ENCODE measurements at places on chromosomes 4 and X. TPM values are rescaled to one million over a fixed set of nuclear protein-coding genes. Genes with fewer than 3 reads are reported as not detected.

Gene RAB40AL
- 0.58 TPM for polyA plus RNA-seq

Gene TBX22
- polyA plus RNA-seq: 0.26 TPM

- DNase-seq: no peak
Observed at GRCh38 chr4:82352118-82352824, 21.5 kb downstream of the HNRNPD start.

GRCh38 chr4:155759372-155760252, 791 bp downstream of the GUCY1B1 start:
- DNase-seq: peak; percentile 50

- no peak for DNase-seq
Observed at GRCh38 chr4:6594826-6595355, 19.9 kb downstream of the MAN2B2 start.

DNA sequence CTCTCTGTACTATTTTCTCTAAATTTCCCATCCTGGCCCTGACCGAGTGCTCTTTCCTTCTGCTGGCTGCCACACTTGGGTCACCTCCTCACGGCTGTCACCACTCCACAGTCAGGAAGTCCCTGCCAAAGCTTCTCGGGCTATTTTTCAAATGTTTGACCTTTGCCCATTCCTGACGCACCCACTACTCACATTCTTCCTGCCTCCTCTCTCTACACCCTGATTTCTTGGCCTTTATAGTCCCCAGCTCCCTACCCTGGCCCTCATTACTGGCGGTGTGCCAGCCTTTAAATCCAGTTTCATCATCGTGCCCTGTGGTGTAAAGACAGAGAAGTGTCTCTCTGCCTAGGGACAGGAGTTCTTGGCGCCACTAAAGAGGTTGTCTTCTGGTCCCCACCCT, 46.4 kb upstream of the GATB start:
- no peak for DNase-seq

Gene IBSP
- 0.12 TPM for polyA plus RNA-seq

DNA sequence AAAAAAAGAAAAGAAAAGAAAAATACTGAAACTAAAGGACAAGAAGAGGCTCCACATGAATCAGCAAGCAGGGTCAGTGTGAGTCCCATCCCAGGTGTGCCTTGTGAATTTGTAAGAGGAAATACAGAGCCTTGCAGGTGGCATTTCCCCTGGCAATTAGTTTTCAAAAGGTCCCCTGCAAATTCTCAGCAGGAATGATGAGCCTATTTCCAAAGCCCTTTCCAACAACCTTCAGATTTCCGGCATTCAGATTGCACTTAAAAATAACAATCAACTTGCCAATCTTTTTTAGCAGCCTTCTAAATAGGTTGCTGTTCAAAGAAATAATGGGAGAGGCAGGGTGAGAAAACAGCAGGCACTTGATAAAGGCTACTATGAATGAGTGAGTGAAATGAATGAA, 66.4 kb upstream of the OR13H1 start:
- DNase-seq: no peak

Gene SAGE1
- not detected for polyA plus RNA-seq

Gene SH3D19
- 31.9 TPM for polyA plus RNA-seq

GRCh38 chrX:9184211-9184610, 150.3 kb upstream of the FAM9B start:
- no peak for DNase-seq

DNA sequence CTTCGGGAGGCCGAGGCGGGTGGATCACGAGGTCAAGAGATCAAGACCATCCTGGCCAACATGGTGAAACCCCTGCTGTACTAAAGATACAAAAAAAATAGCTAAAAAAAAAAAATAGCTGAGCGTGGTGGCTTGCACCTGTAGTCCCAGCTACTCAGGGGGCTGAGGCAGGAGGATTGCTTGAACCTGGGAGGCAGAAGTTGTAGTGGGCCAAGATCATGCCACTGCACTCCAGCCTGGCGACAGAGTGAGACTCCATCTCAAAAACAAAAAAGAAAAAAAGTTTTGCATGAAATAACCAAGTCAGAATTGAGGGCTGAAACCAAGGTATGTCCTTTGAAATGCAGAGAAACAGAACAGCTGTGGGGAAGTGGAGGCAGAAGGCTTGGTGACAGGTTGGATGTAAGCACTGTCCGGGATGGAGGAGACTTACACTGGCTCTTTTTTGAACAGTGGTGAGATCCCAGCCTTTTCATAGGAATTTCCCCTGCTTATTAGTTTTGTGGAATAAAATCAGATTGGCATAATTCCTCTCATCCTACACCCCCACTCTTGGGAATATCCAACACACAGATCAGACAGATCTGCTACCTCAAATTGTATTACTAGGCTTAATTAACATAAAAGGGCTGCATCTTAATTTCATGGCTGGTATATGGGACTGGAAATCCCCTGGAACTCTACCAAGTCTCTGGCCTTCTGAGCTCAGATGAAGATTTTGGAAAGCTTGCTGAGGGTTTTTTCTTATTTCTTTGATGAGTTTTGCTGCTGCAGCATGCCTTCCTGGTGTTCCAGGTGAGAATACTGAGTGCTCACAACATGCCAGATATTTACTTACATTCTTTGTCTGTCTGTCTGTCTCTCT, 18.8 kb upstream of the C4orf36 start:
- no peak for DNase-seq

Gene FRG2
- polyA plus RNA-seq: not detected

DNA sequence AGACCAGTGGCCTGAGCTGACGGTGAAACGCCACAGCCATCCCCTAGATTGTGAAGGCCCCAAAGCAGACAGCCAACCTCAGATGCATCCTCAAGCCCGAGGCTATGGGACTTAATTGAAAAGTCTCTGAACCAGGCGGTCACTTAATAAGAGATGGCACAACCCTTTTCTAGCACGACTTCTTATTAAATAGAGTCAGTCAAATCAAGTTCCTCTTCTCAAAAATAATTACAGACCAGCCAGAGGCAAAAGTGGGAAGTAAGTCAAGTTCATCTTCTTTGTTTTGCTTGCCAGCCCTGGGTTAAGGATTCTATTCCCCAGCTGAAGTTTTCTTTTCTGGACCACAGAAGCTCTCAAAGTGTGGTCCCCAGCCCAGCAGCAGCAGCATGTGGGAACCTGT, 9.7 kb upstream of the SH3KBP1 start:
- no peak for DNase-seq

DNA sequence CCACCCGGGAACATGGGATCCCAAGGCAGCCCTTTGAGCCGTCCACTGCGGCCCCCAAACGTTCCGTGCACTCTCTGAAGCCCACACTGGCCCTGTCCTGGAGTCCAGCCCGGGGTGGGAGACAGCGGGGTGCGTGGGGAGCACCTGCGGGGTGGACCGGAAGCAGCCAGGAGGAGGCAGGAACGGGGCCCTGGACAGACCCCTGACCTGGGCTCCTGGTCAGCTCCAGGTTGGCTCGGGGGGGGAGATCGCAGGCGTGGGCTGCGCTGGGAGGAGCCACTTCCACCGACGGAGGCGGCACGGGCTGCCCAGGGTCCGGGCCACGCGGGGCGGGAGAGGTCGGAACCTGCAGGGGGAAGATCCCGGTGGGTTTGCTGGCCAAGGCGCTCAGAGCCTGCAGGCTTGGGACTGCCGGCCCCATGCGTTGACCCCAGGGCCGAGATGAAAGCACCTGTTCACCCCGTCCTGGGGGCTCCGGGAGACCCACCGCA, 5.7 kb upstream of the PLCXD1 start:
- DNase-seq: no peak

GRCh38 chrX:77595848-77596247, 148.7 kb downstream of the FGF16 start:
- no peak for DNase-seq

GRCh38 chr4:98514741-98515469, 143.5 kb downstream of the TSPAN5 start:
- no peak for DNase-seq
